ENCODE measurements at places on chromosomes 5 and 9.

DNA sequence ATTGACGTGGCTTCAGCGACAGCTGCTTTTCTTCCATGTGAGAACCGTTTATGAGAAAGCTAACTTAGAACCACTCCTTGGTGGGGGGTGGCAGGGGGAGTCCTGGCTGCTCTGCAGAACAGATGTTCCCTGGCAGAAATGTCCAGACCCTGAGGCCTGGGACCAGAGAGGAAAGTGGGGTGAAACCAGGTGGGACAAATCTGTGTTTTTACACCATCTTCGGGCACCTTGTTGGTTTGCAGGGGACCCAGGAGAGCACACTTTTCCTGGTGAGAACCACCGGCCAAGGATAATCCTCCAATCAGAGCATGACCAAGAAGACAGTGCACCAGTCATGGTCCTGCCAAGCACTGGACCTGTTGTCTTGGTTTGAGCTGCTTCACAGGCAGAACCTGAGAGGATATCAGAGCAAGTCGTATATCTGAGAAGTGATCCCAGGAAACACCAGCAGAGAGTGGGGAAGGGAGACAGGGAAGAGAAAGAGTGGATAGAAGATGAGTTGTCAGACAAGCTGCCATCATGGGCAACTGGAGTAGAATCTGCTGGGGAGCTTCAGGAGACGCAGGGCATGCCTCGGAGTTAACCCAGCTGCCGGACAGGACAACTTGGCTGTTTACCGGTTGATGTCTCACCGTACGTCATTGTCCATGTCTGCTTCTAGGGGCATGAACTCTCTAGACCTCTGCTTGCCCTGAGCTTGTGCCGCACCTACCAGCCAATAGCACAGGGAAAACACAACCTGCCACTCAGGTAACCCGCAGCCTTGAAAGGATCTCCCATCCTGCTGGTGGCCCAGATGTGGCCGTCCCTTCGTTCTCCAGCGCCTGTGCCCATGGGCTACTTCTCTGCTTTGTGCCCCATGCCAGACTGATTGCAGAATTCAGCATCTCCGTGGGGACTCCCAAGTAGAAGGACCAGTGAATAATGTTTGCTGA lies 178.4 kb upstream of the MVB12B start:
- no peak for DNase-seq

- DNase-seq = peak; percentile 81
These were observed at the start of gene PHYKPL for GRCh38 chr5:178232124-178232919. PHYKPL (minus strand) TSS chr5:178232802; CDS start chr5:178232550, 252 bp downstream.

GRCh38 chr5:84374568-84374967 lies 10.1 kb downstream of the EDIL3 start:
- DNase-seq = no peak

DNA sequence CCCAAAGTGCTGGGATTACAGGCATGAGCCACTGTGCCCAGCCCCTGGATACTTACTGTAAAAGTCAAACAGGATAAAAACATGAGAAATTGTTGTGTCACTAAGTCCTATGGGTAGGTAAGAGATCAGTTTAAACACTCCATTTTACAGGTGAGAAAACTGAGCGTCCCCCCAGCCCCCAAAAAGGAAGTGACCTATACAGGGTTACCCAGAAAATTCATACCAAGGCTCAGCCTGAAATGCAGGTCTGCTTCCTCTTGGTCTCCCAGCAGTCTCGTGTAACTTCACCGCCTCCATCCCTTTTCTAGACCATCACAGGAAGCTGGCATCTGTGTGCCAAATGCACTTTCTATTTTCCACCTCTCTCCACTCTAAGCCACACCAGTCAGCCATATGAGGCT lies 57.2 kb downstream of the TMOD1 start:
- DNase-seq = no peak

- DNase-seq = no peak
These were observed 88.2 kb upstream of the MVB12B start for GRCh38 chr9:126238415-126238814.

DNA sequence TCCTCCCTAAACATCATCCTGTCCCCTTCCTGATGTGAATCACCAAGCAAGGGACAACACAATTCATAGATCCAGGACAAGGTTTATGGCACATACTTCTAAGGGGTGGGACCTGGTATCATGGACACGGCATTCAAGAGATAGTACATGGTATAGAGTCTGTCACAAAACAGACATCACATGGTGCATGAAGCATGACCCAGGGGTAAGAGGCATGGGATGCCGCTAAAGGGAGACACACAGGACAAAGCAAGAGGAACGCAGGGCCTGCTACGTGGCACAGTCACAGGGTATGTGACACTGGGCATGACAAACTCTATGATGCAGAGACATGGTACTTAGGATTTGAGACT lies 20.7 kb downstream of the GSN start:
- DNase-seq = no peak

DNA sequence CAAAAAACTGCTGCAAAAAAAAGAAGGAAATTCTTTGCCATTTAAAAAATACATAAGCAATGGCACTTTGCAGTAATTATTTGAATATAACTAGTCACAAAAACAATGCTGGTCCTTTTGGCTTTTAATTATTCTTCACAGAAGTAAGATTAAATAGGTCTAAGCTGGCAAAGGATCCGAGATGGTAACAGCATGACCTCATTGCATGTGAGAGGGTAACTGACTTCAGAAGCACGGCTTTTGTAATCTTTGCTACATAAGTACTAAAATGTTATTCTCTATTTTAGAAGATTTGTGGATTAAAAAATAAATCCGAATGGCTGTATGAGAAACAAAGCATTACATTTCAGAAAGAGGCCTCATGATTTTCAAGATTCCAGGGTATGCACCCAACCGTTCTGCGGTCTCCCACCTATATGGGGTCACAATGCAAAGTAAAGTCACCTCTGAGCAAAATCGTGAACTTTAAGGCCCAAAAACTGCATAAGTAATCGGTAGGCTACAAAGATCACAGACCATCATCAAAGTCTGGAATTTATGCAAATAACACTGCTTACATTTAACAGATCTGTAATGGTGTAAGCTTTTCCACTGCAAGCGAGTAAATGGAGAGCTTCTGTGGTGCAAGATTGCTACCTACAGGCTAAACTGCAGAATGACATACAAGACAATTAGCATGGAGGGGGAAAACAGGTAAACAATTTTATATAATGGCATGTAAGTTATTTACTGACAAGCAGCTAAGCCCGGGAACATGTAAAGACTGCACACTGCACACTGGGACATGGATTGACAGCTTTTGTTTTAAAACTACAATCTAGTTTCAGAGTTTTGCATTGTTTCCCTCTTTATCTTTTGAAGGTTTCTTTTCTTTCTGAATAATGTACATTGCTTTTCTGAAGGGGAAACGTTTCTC lies 231.6 kb downstream of the SLF1 start:
- DNase-seq = peak; percentile 57

GRCh38 chr5:90166816-90167215 lies 242.7 kb downstream of the CETN3 start:
- DNase-seq = no peak

- DNase-seq = no peak
These were observed 93.5 kb upstream of the NR3C1 start for GRCh38 chr5:143496943-143497342.

DNA sequence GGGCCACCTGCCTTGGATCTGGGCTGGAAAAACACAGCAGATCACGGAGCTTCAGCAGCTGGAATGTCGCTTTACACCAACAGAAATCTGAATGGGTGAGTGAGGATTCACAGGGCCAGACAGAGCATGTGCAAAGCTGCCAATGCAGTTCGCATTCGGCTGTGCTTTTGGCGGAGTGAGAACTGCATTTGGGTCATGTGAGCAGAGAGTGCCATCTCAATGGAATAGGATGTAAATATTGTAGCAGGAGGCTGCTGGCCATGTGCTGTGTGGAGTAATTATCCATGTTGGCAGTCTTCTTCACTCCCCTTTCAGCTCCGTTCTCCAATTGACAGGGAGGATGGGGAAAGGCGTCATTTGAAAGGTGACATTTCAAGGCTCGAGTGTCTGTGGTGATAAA lies at the start of gene ANKRD55:
TSS of gene ANKRD55 (minus strand) at position 101 of the 400 bp plus-strand sequence. CDS start 417 bp downstream, outside the sequence.
- DNase-seq = no peak

GRCh38 chr5:181008136-181008535 lies 19.5 kb downstream of the BTNL3 start:
- DNase-seq = no peak

DNA sequence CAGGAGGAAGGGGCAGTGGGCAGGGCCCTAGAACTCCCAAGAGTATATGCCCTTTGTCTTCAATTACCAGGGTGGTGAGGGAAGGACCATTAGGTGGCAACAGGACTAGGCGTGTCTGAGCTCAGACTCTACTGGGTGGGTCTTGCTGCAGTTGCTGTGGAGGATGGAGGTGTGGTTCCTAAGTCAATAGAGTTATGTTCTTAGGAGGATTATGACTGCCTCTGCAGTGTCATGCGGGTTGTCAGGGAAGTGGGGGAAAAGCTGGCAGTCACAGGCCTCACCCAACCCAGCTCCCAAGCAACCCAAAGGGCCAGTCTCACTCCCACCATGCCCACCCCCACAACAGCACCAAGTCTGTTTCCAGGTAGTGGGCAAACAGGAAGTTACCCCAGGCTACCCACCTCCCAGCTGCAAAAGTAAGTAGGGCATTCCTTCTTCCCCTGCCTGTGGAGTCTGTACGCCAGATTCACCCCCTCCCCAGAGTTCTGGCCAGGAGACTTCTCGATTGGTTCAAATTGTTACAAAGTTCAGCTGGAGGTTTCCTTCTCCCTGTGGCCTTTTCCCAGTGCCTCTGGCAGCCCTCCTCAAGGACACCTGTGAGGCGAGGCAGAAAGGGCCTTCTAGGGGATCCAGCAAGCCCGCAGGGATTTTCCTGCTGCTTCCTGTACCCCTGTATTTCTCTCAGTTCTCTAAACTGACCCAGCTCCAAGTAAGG lies 145.3 kb downstream of the HINT1 start:
- DNase-seq = peak; percentile 23

DNA sequence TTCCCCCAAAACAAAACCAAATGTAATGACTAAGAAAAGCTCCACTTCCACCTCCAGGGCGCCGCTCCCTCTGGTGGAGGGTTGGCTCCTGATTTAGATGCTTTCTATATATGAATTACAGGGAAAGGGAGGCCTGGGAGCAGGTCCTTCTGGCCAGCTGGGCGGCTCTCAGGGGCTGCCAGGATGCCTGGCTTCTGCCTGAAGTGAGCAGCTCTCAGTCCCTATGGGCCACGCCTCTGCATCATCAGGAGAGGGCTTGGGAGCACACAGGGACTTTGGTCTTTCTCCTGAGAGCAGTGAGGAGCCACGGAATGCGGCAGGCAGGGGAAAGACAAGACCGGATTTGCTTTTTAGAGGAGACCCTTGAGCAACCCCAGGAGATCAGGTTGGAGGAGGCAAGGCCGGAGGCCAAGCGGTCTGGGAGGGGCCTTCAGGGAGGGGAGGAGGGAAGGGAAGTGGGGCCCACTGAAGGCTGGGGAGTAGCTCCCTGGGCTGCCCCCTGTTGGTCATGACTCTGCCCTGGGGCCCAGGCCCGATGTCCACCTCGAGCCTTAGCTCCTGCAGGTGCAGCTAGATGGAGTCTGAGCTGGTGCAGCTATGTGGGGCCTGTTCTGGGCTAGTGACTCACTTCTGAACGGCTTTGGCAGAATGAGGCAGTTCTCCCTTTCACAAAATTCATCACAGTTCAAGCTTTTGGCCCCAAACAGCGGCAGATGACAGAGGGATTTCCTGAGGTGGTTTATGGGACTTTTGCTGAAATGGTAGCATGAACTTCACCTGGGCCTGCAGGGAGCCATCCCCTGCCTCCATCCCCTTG lies 11.3 kb upstream of the GRHPR start:
- DNase-seq = no peak

- peak; percentile 92 for DNase-seq
These were observed 434 bp downstream of the GLRX start for GRCh38 chr5:95822043-95822541.

DNA sequence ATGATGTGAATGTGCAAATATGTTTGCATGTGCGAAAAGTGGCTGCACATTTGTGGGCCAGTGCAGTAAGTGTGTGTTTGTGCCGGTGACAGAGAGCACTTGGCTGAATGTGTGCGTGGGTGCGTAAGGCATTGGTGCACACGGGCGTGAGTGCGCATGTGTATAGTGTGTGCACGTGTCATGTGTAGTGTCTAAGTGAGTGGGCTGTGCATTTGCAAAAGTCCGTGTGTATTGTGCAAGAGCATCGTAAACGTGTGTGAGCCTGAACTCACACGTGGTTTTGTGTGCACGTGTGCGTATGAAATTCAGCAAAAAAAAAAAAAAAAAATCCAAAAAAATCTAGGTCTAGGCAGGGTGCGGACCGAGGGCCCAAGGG lies 6.5 kb upstream of the EBF1 start:
- DNase-seq = peak; percentile 15

GRCh38 chr5:142152384-142152732 lies 43.8 kb downstream of the NDFIP1 start:
- DNase-seq = no peak

GRCh38 chr5:170289764-170290163 lies 7.8 kb downstream of the LCP2 start:
- no peak for DNase-seq

GRCh38 chr5:909994-910768 lies 17.5 kb downstream of the TRIP13 start:
- DNase-seq = no peak

GRCh38 chr9:123339666-123340510 lies 16.1 kb upstream of the CRB2 start:
- DNase-seq = peak; percentile 52

DNA sequence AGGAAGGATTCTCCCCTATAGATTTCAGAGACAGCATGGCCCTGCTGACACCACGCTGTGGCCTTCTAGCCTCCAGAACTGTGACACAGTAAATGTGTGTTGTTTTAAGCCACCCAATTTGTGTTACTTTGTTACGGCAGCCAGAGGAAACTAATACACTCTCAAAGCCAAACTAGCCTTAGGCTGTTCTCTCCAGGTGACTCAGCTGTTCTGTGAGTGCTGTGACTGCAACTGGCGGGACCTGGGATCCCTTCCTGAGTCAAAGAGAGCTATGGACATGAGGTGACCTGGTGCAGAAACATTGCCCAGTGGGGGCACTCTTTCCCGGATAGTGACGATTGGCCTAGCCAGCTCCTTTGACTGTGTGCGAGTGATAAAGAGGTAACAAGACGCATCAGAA lies 14.0 kb upstream of the MLANA start:
- DNase-seq = no peak

DNA sequence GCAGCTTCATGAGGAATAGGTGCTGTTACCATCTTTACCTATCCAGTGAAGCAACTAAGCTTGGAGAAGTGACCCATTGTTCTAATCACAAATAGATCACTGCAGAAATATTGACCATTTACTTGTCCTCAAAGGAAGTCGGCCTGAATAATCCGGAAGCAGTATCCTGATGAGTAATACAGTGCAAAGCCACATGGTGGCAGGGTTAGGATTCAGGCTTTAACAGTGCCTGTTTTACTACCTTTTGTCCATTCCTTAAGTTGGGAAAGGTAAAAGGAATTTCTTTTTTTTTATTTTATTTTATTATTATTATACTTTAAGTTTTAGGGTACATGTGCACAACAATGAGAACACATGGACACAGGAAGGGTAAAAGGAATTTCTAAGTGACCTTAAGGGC lies 336.3 kb downstream of the KDM4C start:
- no peak for DNase-seq

DNA sequence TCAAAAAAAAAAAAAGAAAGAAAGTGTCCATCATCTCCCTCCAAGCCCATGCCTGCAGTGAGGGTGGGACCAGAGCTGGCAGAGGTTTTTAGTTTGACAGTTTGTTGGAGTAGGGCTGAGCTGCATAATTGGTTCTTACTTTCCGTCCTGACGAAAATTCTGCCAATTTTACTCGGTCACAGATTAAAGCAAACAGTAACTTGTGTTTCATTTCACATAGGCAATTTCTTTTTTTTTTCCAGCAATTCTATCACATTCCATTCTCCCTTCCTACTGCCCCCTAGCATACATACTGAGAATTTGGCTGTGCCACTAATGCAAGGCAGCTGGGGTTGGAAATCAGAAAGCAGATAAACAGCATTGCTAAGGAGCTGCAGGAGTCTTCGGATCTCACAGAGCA lies 132.4 kb downstream of the FRMD3 start:
- DNase-seq = no peak
